ENCODE measurements at places on chromosomes 13 and 19.

DNA sequence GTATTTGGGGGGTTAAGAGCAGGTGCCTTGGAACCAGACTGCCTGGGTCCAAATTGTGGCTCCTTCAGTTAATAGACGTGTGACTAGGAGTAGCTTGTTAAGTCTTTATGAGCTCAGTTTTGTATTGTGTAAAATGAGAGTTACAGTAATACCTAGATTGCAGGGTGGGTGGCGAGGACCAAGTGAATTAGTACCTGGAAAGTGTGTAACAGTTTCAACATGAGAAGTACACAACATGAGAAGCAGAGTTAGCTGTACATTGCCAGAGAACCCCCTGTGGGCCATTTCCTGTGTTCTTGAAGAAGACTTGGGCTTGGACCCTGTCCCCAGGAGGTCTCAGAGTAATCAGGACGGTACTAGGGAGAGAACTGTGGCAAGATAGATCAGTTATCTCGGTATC is 36.8 kb downstream of the PPP2R1A start:
- no peak for DNase-seq

- peak; percentile 68 for DNase-seq
Observed at GRCh38 chr19:15449620-15450527, at the start of gene WIZ. Gene WIZ, minus strand, starts transcription at chr19:15449956. Its CDS starts 1,649 bp downstream, at chr19:15448307.

GRCh38 chr13:40023595-40024203 is 368.2 kb downstream of the COG6 start:
- DNase-seq, result no peak

DNA sequence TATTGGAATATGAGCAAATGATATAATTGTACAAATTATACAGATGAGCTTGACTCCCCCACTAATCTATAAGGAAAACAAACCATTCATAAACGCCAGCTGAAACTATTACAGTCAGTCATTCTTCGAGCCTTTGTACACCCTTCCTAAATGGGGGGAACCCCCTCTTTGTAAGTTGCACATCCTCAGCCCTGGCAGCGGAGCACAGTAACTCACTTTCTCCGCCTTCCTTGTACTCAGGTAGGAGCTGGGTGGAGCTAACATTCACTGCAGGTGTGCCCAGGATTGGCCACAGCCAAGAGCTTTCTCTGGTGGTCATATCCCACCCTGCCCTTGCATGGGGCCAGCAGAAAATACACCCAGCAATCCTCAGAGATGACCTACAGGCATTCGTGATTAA is 28.6 kb downstream of the PIN1 start:
- no peak for DNase-seq

- no peak for DNase-seq
Observed at GRCh38 chr13:32007494-32007893, 24.1 kb upstream of the FRY start.

GRCh38 chr13:97234742-97235141 is 12.6 kb downstream of the MBNL2 start:
- no peak for DNase-seq

GRCh38 chr19:40266912-40267600 is 18.1 kb downstream of the AKT2 start:
- no peak for DNase-seq

DNA sequence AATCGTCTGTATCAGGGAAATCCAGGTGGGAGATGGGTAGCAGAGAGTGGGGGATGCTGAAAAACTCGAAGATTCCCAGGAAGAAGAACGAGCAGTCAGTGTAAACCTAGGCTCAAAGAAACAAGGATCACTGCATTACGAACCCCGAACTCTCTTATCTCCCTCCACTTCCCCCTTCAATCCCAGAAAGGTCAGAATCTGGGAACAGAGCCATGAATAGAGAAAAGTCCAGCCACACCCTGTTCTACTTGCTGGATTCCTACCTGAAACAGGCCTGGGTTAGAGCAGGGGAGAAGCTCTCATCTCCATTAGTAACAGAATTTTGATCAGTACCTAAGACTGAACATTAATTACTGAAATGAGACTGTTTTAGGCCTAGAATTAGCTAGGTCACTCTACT is 24.4 kb downstream of the EPSTI1 start:
- DNase-seq, result no peak

DNA sequence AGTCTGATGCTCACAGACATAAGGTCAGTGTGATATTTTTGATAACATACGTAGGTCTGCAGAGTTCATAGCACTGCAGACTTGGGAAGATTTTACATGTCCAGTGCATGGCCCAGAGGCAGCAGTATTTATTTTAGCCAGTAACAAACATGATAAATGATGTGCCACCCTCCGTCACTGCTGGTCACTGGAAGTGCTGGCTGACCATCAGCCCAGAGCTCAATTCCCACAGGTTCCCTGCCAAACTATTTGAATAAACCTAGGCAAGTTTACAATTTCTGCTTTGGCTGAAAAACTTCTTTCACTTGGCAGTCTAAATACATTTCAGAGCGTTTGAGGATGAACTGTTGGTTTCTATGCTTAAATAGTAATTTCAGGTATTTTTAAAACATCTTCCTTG is 135.5 kb upstream of the EDNRB start:
- DNase-seq, result no peak

DNA sequence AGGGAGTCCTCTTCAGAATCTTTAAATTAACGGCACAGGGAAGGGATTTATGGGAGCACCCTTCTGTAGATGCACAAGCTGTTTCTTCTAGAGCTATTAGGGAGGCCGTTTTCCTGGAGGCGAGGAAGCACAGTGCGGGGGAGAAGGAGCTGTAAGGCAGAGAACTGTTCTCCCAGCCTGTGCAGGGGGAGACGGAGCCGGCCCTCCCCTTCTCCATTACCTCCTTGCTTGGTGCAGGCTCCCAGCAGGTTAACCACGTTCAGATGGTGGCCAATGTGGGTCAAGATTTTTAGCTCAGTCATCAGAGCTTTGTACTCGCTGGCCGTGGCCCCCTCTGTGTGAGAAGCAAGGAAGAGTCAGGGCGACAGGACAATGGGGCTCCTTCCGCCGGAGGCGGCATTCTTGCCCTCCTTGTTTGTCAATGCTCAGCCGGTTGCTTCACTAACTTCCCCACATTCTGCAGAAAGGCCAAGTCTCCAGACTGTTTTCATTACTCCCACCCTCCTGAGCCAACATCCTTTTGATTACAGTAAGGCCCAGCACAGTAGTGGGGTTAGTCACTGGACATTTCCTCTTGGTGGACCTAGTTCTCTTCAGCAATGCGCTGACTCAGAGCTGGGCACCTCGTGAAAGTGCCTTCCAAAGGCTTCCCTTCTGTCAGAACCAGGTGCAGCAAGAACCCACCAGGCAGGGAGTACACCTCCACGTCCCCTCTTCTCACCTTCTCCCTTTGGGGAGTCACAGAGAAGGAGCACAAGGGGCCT is 165.4 kb downstream of the FLT1 start:
- no peak for DNase-seq

- DNase-seq, result no peak
Observed at GRCh38 chr19:10752237-10752912, 34.5 kb downstream of the DNM2 start.

GRCh38 chr13:106291006-106291405 is 244.5 kb downstream of the EFNB2 start:
- DNase-seq, result no peak

DNA sequence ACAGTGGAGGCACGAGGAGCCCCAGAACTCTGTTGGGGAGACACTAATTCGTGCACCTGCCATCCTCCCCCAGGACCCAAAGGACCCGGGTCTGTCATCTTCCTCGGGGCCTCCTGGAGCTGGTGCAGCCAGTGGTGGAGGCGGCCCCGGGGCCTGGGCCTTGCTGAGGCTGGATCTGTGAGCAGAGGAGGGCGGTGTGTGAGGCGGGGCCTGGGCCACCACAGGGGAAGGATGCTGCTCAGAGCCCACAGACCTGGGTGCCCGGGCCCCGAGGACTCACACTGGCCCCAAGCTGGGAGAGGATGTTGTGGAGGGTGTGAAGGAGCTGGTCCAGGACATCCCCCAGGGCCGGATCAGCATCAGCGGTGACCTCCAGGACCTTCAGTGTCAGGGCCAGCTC is 8.3 kb downstream of the IFNL3 start:
- no peak for DNase-seq

DNA sequence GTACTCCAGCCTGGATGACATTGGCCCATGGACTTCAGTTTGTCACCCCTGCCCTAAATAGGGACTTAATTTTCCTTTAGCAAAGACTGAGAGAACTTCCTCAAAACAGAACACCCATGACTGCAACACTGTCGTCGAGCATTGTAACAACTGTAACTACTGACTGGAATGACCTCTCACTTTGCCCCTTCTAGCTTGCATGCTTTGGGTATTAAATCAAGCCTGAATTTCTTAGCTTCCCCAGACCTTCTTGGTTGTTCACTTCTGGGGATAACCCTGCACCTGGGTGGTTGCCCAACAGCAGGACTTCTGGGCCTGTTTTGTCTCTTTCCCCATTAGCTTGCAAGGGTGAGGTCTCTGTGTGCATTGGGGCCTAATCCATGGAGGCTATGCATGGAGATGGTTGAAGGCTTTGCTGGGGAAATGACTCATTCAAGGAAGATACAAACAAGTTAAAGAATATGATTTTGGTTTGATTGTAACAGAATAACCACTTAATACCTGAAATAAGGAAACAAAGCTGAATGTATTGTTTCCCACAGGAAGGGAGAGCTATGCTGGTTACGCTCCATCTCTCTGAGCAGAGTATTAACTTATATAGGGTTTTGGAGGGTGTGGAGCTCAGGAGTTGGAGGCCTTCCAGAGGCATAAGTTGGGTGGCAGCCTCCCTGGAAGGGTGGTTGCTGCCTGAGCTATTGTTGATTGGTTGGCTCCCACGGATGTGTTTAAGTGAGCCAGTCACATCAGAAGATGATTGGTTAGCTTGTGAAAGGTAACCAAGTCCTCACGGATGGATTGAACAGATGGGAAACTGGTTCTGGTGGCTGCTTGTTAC is 34.7 kb upstream of the UBAC2 start:
- no peak for DNase-seq

GRCh38 chr13:106617561-106617960 is 49.6 kb upstream of the ARGLU1 start:
- no peak for DNase-seq

DNA sequence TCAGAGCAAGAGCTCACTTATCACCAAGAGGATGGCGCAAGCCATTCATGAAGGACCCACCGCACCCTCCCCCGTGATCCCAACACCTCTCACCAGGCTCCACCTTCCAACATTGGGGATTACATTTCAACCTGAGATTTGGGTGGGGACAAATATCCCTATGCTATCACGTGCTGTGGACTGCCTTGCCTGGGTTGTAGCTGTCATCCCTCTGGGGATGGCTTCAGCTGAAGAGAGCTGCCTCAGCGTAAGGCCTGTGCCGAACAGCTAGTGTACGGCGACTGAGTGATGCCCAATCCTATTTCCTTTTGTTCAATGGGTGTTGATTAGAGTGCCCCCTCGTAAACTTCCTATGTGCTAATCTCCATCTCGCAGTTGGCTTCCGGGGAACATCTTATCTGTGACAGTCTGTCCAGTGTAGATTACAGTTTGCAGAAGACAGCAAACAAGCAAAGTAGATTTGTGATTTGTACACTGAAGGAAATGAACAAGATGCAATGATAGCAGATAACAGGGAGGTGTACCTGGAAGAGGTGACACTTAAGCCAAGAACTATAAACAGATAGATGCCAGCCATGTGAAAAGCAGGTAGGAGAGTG is 11.8 kb upstream of the RCBTB1 start:
- no peak for DNase-seq

- no peak for DNase-seq
Observed at GRCh38 chr13:37597477-37598025, 1.0 kb downstream of the POSTN start.

DNA sequence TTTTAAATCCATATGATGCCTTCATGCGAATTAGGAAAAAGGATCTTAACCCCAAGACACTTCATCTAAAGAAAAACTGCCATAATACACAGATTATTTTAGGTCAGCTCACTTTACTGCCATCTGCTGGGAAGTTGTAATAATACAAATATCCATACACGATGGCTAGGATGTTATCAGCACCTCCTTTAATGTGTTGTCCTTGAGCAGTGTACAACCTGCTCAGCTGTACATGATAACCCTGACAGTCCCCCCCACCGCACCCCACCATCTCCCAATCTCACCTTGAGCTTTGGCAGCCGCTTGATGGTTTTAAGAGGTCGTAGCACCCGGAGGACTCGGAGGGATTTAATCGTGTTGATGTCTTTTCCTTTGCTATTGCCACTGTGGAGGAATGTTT is 112.2 kb downstream of the IER2 start:
- DNase-seq, result no peak

GRCh38 chr19:47765523-47766358 is 12.8 kb upstream of the SELENOW start:
- DNase-seq, result no peak

DNA sequence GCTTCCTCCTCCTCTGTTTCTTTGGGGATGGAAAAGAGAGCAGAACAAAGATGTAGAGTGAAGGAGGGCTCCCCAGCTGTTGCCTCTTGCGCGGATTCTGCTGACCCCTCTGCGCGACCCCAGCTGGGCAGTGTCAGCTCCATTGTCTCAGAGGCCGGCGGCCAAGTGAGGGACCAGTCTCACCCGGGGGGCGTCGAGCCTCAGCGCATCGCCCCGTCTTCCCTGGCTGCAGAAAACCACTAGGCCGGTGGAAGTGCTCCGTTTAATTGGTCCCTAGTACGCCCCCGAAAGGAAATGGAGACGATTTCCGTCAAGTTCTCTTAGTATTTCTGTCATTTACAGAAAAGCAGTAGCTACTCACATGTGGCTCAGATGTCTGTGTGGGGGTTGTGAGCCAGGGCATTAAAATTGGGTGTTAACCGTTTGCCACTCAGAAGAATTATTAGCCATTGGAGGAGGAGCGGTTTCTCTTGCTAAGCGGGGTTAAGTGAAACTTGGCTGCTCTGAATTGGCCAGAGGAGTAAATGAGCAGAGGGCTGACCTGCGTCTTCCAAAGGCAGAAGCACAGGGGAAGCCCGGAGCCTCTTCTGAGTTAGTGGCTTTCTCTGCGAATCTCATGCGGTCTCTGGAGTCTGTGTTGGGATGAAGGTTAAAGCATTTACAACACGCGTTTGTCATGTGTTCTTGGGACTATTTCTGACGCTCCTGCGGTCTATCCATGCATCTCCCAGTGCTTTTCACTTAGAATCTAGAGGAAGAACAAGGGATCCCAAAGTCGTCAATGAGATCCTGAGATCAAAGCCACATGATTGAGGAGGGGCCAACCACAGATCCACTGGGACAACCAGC is 132.8 kb upstream of the MYO16 start:
- DNase-seq, result no peak

GRCh38 chr13:106568299-106569003 is 514 bp upstream of the ARGLU1 start:
- no peak for DNase-seq

Data from stimulated activated CD4-positive, alpha-beta T cell treated with anti-CD3 and anti-CD28 coated beads, Interleukin-1b, Interleukin-23, amount 100 ng/mL, for 1 hour (primary cell).